Amniotic stem cell (primary cell): ENCODE measurements at places on chromosomes 13 and 19.

DNA sequence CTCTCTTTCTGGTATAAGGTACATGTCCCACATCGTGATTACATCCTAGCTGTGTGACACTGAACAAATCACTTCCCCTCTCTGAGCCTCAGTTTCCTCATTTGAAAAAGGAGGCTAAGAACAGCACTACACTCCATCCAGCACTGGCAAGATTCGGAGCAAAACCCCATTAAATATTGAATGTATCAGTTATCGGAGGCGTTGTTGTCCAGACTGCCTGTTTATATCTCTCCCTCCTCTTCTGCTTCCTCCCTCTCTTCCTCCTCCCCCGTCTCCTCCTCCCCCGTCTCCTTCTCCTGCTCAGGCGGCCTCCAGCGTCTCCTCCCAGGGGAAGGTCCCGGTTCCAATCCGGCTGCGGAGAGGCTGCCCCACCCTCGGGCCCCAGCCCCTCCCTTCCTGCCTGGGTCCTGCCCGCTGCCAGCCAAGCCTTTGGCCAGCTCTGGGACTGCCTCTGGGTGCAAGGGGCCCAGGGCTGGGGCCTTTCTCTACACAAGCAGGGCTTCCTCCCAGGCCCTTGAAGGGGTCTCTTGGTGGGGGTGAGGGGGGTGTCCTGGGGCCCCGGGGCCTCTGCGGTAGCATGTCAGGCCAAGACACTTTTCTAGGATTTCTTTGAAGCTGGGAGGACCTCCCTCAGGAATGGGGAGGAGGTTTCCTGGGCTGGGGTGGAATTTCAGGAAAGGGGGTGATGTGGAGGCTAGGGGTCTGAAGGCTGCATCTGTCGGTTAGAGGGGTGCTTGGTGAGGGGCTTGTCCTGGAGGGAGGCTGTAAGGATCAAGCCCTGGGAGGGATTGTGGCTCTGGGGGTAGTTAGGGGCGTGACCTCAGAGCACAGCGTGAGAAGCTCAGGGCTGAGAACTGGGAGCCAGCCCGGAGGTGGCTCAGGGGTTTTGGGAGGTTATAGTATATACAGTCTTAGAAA, 1.9 kb downstream of the RRAS start:
- peak; percentile 54 for DNase-seq

DNA sequence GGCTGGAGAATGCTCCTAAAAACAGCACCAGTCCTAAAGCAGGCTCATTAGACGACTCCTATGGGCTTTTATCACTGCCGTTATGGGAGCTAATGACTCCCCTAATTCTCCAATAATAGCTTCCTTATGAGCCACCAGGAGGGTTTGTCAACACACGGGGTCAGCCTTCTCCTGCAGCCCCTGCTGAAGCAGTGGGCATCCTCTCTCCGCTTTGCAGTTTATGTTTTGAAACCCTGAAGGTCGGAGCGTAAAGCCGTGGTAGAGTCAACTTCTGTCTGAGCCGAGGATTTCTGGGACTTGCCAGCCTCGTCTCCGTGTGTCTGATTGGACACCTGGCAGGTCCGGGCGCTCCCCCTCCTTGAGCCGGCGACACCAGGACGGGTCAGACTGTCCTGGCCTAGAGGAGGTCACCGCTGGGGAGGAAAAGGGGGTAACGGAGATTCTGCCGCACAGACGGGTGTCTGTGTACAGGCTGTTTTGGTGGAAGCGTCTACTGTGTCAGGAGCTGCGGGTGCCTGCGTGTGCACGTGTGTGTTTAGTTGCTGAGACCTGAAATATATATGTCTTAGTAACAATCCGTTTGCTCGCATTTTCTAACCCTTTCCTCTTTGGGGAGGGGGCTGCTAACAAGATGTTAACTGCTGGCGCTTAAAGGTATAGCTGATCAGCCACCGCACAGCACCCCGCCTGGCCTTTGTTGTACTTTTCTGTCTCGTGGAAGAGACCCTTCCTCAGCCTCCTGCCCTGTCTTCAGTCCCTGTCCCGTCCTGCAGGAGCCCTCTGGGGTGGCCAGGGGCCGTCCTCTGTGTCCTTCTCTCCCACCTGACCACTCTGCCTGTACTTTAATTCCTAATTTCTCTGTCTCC, 1.9 kb downstream of the KDM4B start:
- DNase-seq, result no peak

DNA sequence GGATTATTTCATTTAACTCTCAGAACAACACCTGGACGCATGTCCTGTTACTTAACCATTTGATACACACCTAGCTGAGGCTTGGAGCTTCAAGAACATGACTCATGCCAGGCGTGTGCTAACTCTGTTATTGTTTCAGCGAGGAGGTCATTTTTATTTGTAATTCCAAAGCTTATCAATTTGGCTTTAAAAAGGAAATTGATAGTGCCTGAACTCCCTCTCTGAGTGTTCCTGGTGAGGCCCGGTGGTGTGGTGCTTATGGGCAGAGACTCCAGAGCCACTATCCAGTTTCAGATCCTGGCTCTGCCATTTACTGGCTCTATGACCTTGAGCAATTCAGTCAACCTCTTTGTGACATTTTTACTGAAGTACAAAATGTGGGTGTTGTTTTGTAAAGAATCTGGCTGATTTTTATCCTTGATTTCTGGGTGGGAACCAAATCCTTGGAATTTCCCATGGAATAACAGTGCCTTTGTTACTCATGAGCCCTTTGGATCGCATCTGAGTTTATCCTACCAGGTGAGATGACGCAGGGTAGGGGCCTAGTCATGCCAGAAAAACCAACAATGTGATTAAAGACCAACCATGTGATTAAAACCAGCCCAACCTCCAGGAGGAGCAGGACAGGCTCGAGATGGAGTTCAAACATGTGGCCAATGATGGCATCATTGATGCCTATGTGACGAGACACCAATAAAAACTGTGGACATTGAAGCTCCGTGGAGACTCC, 198.8 kb downstream of the MYO16 start:
- DNase-seq, result no peak

DNA sequence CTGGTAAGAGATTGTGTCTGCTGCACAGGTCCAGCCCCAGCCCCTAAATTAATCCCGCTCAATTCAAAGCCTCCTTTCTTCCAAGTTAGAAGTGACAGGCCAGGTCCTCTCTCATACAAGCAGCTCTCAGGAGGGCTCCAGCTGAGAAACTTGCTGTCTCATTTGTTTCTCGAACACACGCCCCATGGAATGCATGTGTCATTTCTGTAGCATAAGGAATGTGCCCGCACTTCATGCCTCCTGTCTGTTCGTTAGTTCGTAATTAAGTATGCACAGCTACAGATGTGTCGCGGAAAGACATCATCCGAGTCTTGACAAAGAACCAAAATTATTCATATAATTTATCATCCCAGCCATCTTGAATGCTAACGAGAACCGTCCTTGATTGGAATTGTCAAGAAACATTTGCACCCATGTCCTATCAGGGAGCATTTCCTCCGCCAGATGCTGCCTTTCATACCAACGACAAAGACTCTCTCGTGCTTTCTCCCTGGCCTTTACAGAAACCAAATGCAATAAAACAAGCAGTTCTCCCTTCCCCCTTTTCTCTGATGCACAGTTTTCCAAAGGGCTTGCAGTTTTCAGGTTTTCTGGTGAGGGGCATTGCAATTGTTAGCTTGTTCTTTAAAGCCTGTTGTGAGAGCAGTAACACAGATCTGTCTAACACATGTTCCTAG, 133.5 kb downstream of the UQCRFS1 start:
- DNase-seq, result no peak
